MCF 10A (cell line): ENCODE measurements at places on chromosomes 5 and 9. TPM values are rescaled to one million over a fixed set of nuclear protein-coding genes. Genes with fewer than 3 reads are reported as not detected.
A peak's percentile ranks its signal among the peaks of the same experiment; 100 is the strongest.

Gene SH3TC2
- 6.2 and 7.2 TPM in 2 replicates for total RNA-seq

Gene ISOC1
- total RNA-seq = 11.2 and 12.8 TPM in 2 replicates

Gene BRD3
- 25.6 and 26.8 TPM in 2 replicates for total RNA-seq

Gene GRXCR2
- total RNA-seq = not detected in 2 replicates

Gene IFNA13
- not detected in 2 replicates for total RNA-seq

- peaks cover 26% of the 10 kb centered on the region for H3K36me3 ChIP-seq
- H3K4me1 ChIP-seq = no peaks in the 10 kb centered on the region
These were observed 229.7 kb downstream of the EPB41L4A start for GRCh38 chr5:112189391-112189790.

DNA sequence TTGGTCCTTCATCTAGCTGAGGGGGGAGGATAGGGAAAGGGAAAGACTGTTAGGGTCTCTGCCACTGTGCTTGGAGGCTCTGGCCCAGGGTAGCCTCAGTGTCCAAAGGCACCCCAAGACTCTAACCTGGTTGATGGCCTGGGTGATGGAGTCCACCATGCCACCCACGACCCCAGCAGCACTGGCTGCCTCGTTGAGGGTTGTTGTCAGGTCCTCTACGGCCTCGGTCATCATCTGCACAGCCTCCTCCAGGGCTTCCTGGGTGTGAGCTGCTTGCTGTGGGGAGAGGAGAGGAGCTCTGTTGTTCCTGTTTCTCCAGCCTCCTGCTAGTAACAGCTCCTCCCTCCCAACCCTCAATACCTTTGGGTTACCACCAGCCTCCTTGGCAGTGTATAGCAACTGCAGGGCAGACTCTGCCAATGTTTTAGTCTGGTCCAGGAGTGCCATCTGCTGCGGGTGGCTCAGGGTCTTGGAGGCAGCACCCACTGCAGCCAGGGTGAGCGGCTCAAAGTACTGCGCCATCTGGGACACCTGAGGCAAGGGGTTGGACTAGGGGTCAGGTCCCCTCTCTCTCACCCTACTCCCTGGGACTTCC is 16.2 kb upstream of the TPM2 start:
- H3K4me1 ChIP-seq = no peaks in the 10 kb centered on the region
- no peak overlapping the region for H3K4me3 ChIP-seq
- no peak overlapping the region for H3K27ac ChIP-seq

GRCh38 chr9:127595611-127596010 is 16.5 kb upstream of the STXBP1 start:
- peaks cover 10% of the 10 kb centered on the region for H3K4me1 ChIP-seq
- H3K36me3 ChIP-seq = peaks cover 10% of the 10 kb centered on the region

GRCh38 chr5:150149618-150150017 is 6.0 kb downstream of the PDGFRB start:
- no peak overlapping the region for H3K4me3 ChIP-seq
- no peak for DNase-seq

- no peaks in the 10 kb centered on the region for H3K36me3 ChIP-seq
- no peaks in the 10 kb centered on the region for H3K4me1 ChIP-seq
- H3K4me3 ChIP-seq = no peak overlapping the region
- H3K27ac ChIP-seq = no peak overlapping the region
These were observed 125.3 kb upstream of the SLC44A1 start for GRCh38 chr9:105119156-105119555.

GRCh38 chr5:84425365-84425881 is 40.7 kb upstream of the EDIL3 start:
- peaks cover 57% of the 10 kb centered on the region for H3K27me3 ChIP-seq
- no peak for DNase-seq
- no peak overlapping the region for H3K27ac ChIP-seq
- H3K4me1 ChIP-seq = no peaks in the 10 kb centered on the region
- no peak overlapping the region for H3K4me3 ChIP-seq

DNA sequence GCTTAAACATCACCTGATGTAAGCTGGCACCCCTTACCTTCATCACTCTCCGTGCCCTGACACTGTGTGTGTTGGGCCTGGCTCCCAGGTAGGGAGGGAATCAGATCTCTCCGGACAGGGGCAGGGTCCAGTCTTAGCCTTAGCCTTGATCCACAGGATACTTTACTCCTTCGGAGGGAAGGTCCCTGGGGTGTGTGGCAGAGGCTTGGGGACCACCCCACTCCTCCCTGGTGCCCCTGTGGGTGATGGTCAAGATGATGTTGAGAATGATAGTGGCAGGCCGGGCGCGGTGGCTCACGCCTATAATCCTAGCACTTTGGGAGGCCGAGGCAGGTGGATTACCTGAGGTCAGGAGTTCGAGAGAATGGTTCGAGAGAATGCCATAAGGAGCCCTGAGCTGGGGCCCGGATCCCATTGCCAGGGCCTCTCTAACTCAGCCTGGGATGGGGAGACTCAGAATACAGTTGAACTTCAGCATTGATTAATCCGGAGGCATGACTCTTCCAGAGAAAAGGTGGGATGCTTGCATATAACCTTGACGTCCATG is 269.5 kb downstream of the HSPA4 start:
- no peak overlapping the region for H3K4me3 ChIP-seq
- H3K4me1 ChIP-seq = no peaks in the 10 kb centered on the region
- no peaks in the 10 kb centered on the region for H3K36me3 ChIP-seq
- DNase-seq = no peak

DNA sequence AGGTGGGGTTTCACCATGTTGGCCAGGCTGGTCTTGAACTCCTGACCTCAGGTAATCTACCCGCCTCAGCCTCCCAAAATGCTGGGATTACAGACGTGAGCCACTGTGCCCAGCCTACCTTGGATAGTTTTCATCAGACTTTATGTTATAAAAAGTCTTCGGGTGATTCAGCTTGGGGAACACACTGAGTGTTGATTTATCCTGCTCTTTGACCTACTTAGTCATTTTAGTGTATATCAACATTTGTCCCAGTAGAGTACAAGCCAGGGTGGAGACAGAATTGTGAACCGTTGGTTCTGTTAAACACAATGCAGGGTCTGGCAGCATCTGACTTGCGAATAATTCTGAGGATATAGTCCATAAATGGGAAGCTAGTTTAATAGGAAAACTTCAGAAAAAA is 39.7 kb downstream of the NFX1 start:
- H3K27ac ChIP-seq = peak overlapping the region; percentile 85
- H3K36me3 ChIP-seq = peaks cover 91% of the 10 kb centered on the region
- H3K27me3 ChIP-seq = no peaks in the 10 kb centered on the region
- peak; percentile 64 for DNase-seq
- peak overlapping the region; percentile 16 for H3K4me3 ChIP-seq
- peaks cover 26% of the 10 kb centered on the region for H3K4me1 ChIP-seq

- no peak for DNase-seq
- H3K36me3 ChIP-seq = no peaks in the 10 kb centered on the region
- no peak overlapping the region for H3K27ac ChIP-seq
- H3K4me1 ChIP-seq = peaks cover 12% of the 10 kb centered on the region
These were observed 114.9 kb downstream of the GAPVD1 start for GRCh38 chr9:125376261-125377226.

GRCh38 chr5:87169300-87169991 is 98.2 kb upstream of the RASA1 start:
- no peaks in the 10 kb centered on the region for H3K36me3 ChIP-seq
- H3K4me1 ChIP-seq = peaks cover 1% of the 10 kb centered on the region
- no peak for DNase-seq
- H3K27ac ChIP-seq = no peak overlapping the region
- H3K27me3 ChIP-seq = no peaks in the 10 kb centered on the region

GRCh38 chr5:83026930-83027687 is 50.1 kb downstream of the TMEM167A start:
- no peaks in the 10 kb centered on the region for H3K36me3 ChIP-seq
- H3K27me3 ChIP-seq = no peaks in the 10 kb centered on the region
- no peaks in the 10 kb centered on the region for H3K4me1 ChIP-seq
- no peak overlapping the region for H3K4me3 ChIP-seq
- DNase-seq = no peak
